ENCODE measurements at places on chromosomes 12 and 14. TPM values are rescaled to one million over a fixed set of nuclear protein-coding genes. Genes with fewer than 3 reads are reported as not detected.
A peak's percentile ranks its signal among the peaks of the same experiment; 100 is the strongest.

Gene LMNTD1
- total RNA-seq, result not detected

Gene MFAP5
- not detected for total RNA-seq

Gene PRH2
- not detected for total RNA-seq

- no peak for DNase-seq
- peaks cover under 1% of the 10 kb centered on the region for H3K4me1 ChIP-seq
- no peak overlapping the region for H3K27ac ChIP-seq
- H3K36me3 ChIP-seq, result no peaks in the 10 kb centered on the region
These were observed 4.8 kb downstream of the SLC39A2 start for GRCh38 chr14:21003788-21004346.

GRCh38 chr14:25247609-25248008 is 197.7 kb upstream of the STXBP6 start:
- H3K36me3 ChIP-seq, result no peaks in the 10 kb centered on the region
- peaks cover 12% of the 10 kb centered on the region for H3K27me3 ChIP-seq
- no peaks in the 10 kb centered on the region for H3K4me1 ChIP-seq
- no peak overlapping the region for H3K27ac ChIP-seq

Gene TM7SF3
- total RNA-seq, result 23.5 TPM

Gene VDR
- 0.49 TPM for total RNA-seq

DNA sequence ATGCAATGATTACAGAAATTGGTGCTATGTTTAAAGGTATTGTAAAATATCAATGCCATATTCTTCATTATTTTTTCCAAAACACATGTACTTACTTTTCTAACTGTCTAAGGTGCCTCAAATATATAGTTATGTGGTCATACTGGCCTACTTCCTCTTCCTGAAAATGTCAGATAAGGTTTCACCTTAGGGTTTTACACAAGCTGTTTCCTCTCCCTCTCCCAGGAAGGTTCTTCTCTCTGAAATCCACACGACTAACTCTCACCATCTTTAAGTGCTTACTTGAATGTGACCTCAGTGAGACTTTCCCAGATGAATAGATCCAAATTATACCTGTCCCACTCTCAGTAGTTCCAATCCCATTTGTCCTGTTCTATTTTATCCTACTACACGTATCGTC is 11.6 kb upstream of the CLEC4D start:
- no peak for DNase-seq
- H3K4me3 ChIP-seq, result no peak overlapping the region
- no peak overlapping the region for H3K27ac ChIP-seq
- H3K4me1 ChIP-seq, result peaks cover 7% of the 10 kb centered on the region
- no peaks in the 10 kb centered on the region for H3K36me3 ChIP-seq
- H3K27me3 ChIP-seq, result peaks cover 3% of the 10 kb centered on the region

DNA sequence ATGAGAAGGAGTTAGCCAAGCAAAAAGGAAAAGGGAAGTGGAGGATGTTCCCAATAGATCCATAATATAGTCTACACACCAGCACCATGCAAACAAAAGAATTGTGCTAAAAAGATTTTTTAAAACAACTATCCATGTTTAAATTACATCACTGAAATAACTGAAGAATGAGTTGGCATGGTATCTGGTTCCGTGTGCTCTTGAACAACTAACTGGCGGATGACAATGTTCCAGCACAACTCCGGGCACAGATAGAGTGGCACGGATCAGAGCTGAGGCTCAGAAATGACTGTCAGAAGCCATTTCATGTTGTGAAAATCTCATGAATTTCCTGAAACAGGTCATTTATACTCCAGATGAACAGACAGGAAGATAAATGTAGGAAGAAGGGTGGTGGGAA is 153.1 kb downstream of the HMGA2 start:
- no peaks in the 10 kb centered on the region for H3K36me3 ChIP-seq
- peaks cover 16% of the 10 kb centered on the region for H3K27me3 ChIP-seq
- H3K4me1 ChIP-seq, result no peaks in the 10 kb centered on the region
- DNase-seq, result no peak
- no peak overlapping the region for H3K27ac ChIP-seq

Gene RAB15
- 4.7 TPM for total RNA-seq

GRCh38 chr14:28769276-28769880 is 2.8 kb downstream of the FOXG1 start:
- H3K4me3 ChIP-seq, result no peak overlapping the region
- peaks cover 61% of the 10 kb centered on the region for H3K27me3 ChIP-seq
- H3K27ac ChIP-seq, result no peak overlapping the region

DNA sequence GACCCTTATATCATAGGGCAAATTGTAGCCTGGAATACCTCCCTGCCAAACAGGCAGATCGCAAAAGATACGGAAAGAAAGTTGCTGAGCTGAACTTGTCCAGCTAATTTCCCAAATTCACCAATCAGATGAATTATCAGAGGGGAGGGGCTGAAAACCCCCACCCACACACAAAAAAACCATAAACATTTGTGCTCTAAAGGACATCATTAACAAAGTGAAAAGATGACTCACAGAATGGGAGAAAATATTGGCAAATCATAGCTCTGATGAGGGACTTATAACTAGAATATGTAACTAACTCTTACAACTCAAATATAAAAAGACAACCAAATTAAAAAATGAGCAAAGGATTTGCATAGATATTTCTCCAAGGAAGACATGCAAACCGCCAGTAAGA is 36.3 kb downstream of the PTHLH start:
- H3K4me1 ChIP-seq, result no peaks in the 10 kb centered on the region
- H3K36me3 ChIP-seq, result no peaks in the 10 kb centered on the region
- H3K27me3 ChIP-seq, result peaks cover 9% of the 10 kb centered on the region
- no peak overlapping the region for H3K4me3 ChIP-seq
- H3K27ac ChIP-seq, result no peak overlapping the region
- DNase-seq, result no peak

DNA sequence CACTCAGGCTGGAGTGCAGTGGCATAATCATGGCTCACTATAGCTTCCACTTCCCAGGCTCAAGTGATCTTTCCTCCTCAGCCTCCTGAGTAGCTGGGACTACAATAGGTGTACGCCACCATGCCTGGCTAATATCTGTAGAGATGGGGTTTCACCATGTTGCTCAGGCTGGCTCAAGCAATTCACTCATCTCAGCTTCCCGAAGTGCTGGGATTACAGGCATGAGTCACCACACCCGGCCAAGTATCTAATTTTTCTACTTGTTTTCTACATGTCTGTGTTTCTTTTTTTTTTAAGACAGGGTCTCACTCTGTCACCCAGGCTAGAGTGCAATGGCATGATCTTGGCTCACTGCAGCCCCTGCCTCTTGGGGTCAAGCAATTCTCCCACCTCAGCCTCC is 119.7 kb upstream of the MED13L start:
- no peak overlapping the region for H3K27ac ChIP-seq
- no peaks in the 10 kb centered on the region for H3K36me3 ChIP-seq
- no peaks in the 10 kb centered on the region for H3K27me3 ChIP-seq
- no peak for DNase-seq

Gene BCL11B
- total RNA-seq, result 209 TPM

GRCh38 chr12:53287741-53288216 is 7.6 kb upstream of the PFDN5 start:
- no peaks in the 10 kb centered on the region for H3K27me3 ChIP-seq
- no peak overlapping the region for H3K4me3 ChIP-seq
- DNase-seq, result peak; percentile 87
- peak overlapping the region; percentile 0 for H3K27ac ChIP-seq

Gene SOX5
- not detected for total RNA-seq

- H3K4me3 ChIP-seq, result no peak overlapping the region
- H3K36me3 ChIP-seq, result peaks cover 90% of the 10 kb centered on the region
- no peaks in the 10 kb centered on the region for H3K4me1 ChIP-seq
- DNase-seq, result no peak
These were observed 24.3 kb upstream of the SNAPC1 start for GRCh38 chr14:61737915-61738314.

Gene TAS2R50
- total RNA-seq, result 1.2 TPM

- H3K27ac ChIP-seq, result peak overlapping the region; percentile 76
- no peaks in the 10 kb centered on the region for H3K36me3 ChIP-seq
- peak overlapping the region; percentile 89 for H3K4me3 ChIP-seq
These were observed 1.9 kb downstream of the BCL7A start for GRCh38 chr12:122023339-122024131.

GRCh38 chr14:104898870-104899510 is 25.7 kb upstream of the PLD4 start:
- no peak for DNase-seq
- peaks cover 2% of the 10 kb centered on the region for H3K4me1 ChIP-seq
- no peak overlapping the region for H3K27ac ChIP-seq
- H3K27me3 ChIP-seq, result peaks cover 11% of the 10 kb centered on the region
- no peak overlapping the region for H3K4me3 ChIP-seq

Gene VWF
- 0.08 TPM for total RNA-seq

Gene TSPAN31
- total RNA-seq, result 24.8 TPM

Gene ASB2
- 1.5 TPM for total RNA-seq

DNA sequence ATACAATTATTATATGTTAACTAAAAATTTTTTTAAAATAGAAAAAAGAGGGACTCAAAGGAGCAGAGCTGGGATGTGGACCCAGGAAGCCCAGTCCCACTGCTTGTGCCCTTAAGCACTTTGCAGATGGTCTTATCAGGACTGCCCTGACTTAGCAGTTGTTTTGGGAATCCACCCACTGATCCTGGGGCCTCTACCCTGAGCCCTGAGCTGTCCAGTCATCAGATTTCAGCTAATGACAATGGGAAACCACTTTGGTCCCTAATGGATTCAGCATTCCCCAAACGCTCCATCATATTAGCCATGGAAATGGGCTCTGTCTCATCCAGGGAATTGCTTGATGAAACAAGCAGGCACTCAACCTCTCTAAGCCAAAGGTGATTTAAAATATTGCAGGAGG is 22.5 kb upstream of the WSCD2 start:
- DNase-seq, result no peak
- no peak overlapping the region for H3K27ac ChIP-seq
- no peak overlapping the region for H3K4me3 ChIP-seq
- no peaks in the 10 kb centered on the region for H3K36me3 ChIP-seq
- peaks cover 9% of the 10 kb centered on the region for H3K27me3 ChIP-seq
- H3K4me1 ChIP-seq, result no peaks in the 10 kb centered on the region

GRCh38 chr14:77346495-77346894 is 25.7 kb downstream of the GSTZ1 start:
- no peaks in the 10 kb centered on the region for H3K4me1 ChIP-seq
- H3K36me3 ChIP-seq, result peaks cover 22% of the 10 kb centered on the region
- no peak for DNase-seq
- no peak overlapping the region for H3K27ac ChIP-seq
- H3K27me3 ChIP-seq, result no peaks in the 10 kb centered on the region
- no peak overlapping the region for H3K4me3 ChIP-seq

DNA sequence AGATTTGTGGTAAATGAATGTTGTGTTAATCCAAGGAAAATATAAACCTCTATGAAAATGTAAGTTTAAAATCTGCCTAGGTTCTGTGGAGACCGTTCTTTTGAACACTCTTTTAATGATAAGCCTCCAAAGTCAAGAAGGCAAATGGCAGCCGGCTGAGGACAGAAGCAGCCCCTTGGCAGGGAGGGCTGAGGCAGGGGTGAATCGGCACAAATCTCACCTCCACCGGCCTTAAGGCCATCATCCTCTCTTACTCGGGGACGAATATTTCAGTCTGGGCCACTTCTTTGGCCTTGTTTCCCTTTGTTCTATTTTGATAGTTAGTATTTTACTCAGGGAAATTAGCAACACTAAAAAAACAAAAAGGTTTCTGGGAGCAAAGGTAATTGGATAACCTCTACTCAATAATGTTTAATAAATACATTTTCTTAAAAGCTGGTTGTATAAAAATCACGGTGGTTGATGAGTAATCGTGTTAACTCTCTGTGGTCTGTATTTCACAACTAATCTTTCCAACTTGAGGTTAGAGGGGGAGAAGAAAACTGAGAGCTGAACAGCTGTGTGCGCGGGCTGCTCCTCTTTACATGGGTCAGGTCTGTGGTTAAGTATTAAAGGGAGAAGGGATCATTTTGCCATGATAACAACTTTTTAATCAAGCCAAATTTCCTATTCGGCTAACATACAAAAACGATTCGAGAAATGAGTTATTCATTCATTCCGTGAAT is 18.6 kb downstream of the LGMN start:
- H3K36me3 ChIP-seq, result peaks cover 9% of the 10 kb centered on the region
- no peaks in the 10 kb centered on the region for H3K27me3 ChIP-seq

DNA sequence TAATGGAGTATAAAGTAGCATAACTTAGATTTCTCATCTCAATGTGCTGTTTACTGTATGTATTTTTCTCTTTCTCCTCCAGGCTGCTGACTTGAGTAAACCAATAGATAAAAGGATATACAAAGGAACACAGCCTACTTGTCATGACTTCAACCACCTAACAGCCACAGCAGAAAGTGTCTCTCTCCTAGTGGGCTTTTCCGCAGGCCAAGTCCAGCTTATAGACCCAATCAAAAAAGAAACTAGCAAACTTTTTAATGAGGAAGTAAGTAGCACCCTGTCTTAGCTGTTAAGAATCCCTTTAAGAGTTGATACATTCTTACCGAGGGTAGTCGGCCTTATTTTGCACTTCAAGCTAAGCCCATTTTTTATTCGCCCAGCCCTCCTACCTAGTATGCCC is 55.2 kb downstream of the WDR20 start:
- no peak for DNase-seq
- peaks cover 10% of the 10 kb centered on the region for H3K36me3 ChIP-seq

GRCh38 chr12:120453977-120454376 is 7.7 kb downstream of the GATC start:
- H3K4me3 ChIP-seq, result no peak overlapping the region
- peaks cover 18% of the 10 kb centered on the region for H3K4me1 ChIP-seq
- peaks cover 71% of the 10 kb centered on the region for H3K36me3 ChIP-seq
- H3K27ac ChIP-seq, result peak overlapping the region; percentile 8
- DNase-seq, result no peak

Gene CAND1
- total RNA-seq, result 125 TPM

Gene PDZRN4
- total RNA-seq, result not detected

DNA sequence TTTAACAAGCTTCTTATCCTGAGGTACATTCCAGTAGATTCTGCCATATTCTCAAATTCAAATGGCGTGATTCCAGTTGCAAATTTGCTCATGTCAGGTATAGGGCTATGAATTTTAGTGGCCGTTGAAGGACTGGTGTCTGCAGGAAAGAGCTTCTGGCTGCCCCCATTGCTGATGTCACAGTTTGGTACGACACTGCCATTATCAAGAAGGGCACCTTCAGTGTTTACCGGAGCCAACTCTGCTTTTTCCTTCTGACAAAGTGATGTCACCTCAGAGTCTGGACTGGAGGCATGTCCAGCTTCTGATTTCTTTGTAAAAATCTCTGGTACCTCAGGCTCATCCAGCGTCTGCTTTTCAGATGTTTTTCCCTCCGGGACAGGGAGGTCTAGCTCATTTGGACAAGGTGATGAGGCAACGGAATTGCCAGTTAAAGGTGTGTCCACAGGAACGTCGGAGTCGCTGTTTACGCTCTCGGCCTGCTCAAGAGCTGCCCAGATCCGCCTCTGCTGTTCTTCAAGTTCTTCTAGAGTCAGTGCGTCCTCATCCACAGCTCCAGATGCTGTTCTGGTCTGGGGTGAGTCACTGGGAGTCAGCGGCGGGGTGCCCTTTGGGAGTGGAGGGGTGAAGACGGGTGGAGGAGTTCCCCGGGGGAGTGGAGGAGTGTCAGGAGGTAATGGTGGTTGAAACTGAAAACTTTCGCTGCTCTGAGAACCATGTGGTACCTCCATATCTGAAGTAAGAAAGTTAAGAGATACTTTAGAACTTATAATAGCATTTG is 27.0 kb downstream of the ZCCHC8 start:
- DNase-seq, result no peak
- peaks cover 6% of the 10 kb centered on the region for H3K36me3 ChIP-seq
- H3K27me3 ChIP-seq, result no peaks in the 10 kb centered on the region
- peaks cover 8% of the 10 kb centered on the region for H3K4me1 ChIP-seq

Gene KRT83
- total RNA-seq, result not detected

- no peak overlapping the region for H3K4me3 ChIP-seq
- no peak for DNase-seq
- H3K36me3 ChIP-seq, result no peaks in the 10 kb centered on the region
- peaks cover 17% of the 10 kb centered on the region for H3K27me3 ChIP-seq
These were observed 10.2 kb upstream of the RNF212B start for GRCh38 chr14:23227566-23227965.

All from naive thymus-derived CD8-positive, alpha-beta T cell (primary cell).